ENCODE measurements at places on chromosomes 5 and 9.

- DNase-seq = no peak
These were observed 1448.7 kb upstream of the ACO1 start for GRCh38 chr9:30935730-30936129.

GRCh38 chr9:29394855-29395254, 1821.6 kb upstream of the C9orf72 start:
- no peak for DNase-seq

GRCh38 chr9:108205276-108205675, 650.5 kb downstream of the ACTL7B start:
- DNase-seq = no peak

GRCh38 chr5:171365351-171365750, 22.3 kb upstream of the NPM1 start:
- no peak for DNase-seq

DNA sequence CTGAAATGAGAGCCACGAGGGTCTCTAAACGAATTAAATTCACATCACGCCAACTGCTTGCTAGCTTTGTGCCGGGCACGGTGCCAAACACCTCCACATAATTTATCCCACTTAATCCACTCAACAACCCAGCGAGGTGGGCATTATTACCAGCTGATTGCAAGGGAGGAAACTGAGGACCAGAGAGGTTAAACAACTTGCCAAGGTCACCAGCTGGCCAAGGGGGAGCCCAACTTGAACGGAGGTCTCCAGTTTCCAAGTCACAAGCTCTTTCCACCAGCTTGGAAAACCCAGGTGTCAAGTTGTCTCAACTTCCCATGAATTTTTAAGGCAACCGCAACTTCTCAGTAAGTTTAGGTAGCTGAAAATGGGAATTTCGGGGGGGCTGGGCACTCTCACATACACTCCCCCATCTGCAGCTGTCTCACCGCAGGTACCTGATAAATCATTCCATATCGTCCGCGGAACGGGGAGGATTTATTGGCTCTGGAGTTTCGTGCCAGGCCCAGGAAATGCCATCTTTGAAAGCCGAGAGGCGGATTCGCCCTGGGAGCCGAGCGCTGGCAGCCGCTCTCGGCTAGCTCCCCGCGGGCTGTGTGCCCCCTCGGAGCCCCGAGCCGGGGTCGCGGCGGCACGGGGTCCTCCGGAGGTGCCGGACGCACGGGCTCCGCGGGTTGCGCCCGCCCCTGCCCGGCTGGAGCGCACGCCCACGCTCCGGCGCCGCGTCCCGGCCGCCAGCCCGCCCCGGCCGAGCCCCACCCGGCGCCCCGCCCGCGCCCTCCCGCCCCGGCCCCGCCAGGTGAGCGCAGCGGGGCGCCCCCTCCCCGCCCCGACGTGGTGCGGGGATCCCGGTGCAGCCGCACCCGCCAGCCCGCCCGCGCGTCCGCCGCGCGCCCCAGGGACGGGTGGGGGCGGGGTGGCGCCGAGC, 617 bp downstream of the PTPN3 start:
- DNase-seq = peak; percentile 44

- no peak for DNase-seq
These were observed 48.1 kb upstream of the FCN1 start for GRCh38 chr9:134965851-134966250.

DNA sequence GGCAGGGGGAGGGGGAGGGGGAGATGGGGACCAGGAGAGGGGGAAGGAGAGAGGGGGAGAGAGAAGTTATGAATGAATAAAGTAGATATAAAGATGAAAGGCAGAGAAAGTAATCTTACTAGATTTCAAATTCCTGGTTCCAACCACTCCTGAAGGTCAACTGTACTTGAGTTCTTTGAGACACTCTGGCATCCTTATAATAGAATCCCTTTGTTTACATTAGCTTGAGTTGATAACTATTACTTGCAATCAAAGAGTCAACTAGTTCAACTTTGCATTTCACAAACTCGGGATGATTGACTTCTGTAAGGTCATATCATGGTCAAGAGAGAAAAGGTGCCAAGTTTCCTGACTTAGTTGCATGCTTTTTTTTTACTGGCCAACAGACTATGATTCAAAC, 42.2 kb downstream of the BAAT start:
- no peak for DNase-seq

DNA sequence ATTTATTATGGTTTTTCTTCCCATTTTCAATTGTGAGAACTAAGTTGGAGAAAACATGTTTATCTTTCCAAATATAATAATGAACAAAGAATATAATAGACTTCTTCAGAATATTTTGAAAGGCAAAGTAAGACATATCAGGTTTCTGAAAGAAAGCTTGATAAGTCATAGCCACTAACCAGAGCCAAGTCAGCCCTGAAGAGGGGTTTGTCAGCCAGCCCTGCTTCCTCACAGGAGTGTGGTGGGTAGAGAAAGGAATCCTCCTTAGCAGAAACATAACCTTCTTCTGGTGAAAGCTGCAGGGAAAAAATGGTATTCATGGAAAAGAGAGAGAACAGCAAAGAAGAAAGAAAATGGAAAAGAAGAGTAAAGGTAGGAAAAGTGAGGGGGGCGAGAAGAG, 93.4 kb downstream of the MPDZ start:
- DNase-seq = no peak

DNA sequence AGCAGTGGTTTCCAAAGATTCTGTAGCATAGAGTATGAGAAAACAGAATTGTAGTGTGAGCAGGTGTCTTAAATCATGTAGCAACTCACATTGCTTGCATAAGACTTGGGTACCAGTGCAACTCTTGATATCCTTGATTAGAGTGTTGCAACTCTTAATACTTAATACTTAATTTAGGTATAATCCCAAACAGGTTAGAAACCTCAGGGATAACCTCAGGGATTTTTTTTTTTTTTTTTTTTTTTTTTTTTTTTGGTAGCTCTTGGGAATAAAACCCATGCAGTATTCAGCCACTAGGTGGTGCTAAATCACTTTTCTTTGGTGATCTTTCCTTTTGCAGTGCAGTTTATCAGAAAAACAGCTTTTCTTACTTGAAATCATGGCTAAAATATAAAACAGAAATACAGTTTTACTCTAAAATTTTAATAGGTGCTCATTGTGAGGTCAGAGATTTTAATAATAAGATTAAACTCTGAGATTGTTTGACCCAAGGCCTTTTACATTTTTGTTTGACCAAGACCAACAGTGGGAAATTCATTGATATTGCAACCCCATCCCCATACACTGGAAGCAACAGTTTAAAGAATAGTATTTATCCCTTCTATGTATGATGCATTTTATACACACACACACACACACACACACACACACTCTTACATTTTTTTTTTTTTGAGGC, 55.3 kb downstream of the ERAP1 start:
- DNase-seq = peak; percentile 61

- no peak for DNase-seq
These were observed 68.7 kb upstream of the LARP1 start for GRCh38 chr5:154686490-154686889.

DNA sequence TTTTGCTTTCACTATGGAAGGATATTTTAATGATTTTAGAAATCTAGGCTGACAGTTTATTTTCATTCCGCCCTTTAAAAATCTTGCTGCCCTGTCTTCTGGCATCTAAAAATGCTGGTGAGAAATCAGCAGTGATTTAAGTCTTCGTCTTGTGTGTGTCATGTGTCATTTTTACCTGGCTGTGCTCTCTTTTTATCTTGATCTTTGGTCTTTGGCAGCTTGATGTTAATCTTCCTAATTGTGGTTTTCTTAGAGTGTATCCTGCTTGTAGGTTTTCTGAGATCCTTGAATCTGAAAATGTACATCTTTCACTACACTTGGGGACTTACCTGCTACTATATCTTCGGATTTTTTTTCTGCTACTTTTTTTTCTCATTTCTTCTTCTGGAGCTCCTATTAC, 11.9 kb upstream of the LPCAT1 start:
- DNase-seq = no peak

- peak; percentile 55 for DNase-seq
These were observed 229.7 kb downstream of the MRPS30 start for GRCh38 chr5:45038366-45038987.

Measured in NCI-H2081 (cell line).